ENCODE measurements at places on chromosomes 12 and 14.

GRCh38 chr14:22837750-22838538 is 1.6 kb downstream of the MMP14 start:
- peak; percentile 58 for DNase-seq

DNA sequence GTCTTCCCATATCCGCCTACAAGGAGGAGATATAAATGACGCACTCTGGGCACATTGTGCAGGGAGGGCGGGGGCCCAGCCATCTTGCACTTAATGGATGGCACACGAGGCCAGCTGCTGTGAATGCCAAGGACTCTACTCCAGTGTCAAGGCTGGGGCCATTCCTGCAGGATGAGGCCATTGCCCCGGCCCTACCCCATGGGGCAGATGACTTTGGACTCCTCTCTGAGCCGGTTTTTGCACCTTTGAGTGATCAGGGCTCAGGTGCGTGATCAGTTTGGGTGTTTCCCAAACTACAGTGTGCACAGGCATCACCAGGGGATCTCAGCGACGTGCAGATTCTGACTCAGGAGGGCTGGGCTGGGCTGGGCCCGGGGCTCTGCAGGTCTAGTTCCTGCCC is 16.1 kb downstream of the MMAB start:
- no peak for DNase-seq

GRCh38 chr14:54040846-54041245 is 84.2 kb upstream of the BMP4 start:
- no peak for DNase-seq

DNA sequence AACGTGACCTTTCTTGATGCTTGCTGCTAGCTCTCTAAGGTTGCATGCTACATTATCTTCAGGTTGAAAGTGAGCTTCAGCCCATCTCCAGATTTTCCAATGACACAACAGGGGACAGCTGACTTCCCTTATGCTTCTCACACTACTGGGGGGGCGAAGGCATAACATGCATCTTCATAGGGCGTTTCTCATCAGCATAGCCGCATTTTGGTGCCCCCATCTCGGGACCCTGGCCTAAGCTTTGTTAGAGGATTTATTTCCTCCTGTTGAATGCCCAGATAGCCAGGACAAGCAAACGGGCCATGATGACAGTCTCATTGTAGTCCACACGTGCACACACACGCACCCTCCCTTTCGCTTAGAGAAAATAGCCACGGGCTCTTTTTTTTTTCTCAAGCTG is 30.7 kb downstream of the SSPN start:
- no peak for DNase-seq

- DNase-seq: no peak
These were observed 25.8 kb downstream of the GPR135 start for GRCh38 chr14:59439256-59439965.

Measured in right forelimb (tissue), 1 donor.